Vagina (tissue), 2 donors: ENCODE measurements at places on chromosomes 12 and 14.

GRCh38 chr12:115504306-115505290 lies 772.9 kb downstream of the MED13L start:
- no peak for DNase-seq

DNA sequence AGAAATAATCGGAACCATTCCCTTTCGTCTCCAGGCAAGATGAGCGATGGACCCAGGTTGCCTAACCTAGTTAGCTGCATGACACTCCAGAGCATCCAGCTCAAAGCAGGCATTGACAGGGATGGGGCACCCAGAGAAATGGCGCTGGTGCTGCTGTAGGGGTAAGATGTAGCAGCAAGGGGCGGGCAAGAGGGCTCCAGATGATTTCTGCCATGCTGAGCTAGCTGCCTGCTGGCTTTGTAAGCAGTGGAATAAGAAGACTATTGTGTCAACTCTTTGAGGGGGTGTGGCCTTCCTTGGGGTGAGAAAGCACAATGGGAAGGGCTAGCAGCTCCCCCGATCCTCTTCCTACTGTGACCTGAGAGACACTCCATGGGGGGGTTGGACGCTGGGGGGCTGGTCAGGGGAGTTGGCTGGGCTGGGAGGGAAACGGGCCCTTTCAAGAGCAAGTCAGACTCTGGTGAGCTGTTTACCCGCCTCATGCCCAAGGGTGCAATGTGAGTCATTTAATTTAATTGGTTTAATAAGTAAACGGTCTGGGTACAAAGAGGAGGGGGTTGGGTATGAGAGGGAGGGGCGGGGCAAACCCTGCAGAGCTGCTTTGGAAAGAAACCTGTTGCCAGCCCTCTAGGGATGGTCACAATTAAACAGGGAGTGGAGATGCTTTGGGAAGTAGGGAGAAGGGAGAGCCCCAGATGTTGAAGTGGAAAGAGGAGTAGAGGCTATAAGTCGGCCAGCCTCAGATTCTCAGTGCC lies 50.5 kb downstream of the B4GALNT3 start:
- DNase-seq: no peak

DNA sequence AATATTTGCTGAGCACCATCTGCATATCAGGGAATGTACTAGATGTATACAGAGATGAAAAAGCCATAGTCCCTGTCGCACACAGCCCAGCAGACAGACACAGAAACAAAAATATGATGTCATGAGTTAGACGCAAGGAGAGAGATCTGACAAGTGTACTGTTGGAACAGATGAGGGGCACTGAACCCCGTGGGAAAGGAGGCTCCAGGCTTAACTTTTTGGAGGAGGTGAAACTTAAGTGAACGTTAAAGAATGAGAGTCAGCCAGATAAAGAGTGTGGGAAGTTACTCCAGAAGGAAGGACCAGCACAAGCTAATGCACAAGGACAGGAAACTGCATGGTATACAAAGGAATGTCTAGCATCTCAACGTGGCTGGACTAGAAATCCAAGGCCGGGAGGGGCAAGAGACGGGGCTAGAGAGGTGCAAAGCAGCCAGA lies 2.5 kb upstream of the ACTN1 start:
- no peak for DNase-seq

DNA sequence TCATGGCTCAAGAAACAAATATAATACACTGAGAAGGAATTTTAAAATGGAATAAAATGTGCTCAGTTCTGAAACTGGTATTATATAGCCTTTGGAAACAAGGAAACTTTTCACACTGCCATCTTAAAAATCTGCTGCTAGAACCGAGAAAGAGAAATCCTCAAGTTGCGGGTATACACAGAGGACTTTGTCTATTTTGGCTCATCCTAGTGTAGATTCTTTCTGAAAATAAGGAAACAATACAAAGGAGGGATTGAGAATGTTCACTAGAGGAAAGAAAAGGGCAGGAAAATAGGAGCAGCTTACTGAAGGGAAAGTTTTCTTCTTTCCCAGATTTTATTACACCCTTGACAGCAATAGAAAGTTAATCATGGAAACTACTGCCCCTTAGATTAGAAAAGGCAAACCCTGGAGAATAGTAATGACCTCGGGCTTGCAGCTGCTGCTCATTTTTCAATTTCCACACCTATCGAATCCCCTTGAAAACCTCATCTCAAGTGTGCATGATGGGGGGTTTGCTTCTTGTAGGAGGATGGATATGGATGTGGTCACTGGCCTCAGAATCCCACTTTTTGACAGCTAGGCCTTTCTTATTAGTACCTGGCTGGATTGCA lies 104.6 kb downstream of the DAAM1 start:
- DNase-seq: no peak

GRCh38 chr12:94620621-94621020 lies 29.7 kb downstream of the TMCC3 start:
- no peak for DNase-seq
